8988T (cell line): ENCODE measurements at places on chromosomes 2 and 18.

GRCh38 chr2:241296767-241297166, 18.7 kb downstream of the HDLBP start:
- DNase-seq, result no peak

DNA sequence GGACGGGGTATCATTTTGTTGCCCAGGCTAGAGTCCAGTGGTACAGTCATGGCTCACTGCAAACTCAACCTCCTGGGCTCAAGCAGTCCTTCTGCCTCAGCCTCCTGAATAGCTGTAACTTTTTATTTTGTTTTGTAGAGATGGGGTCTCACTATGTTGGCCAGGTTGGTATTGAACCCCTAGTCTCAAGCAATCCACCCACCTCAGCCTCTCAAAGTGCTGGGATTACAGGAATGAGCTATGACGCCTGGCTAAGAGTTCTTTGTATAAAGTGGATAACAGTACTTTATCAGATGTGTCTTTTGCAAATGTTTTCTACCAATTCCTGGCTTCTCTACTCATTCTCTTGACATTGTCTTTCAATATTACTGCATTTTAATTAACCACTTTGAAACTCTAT, 17.1 kb upstream of the NT5DC4 start:
- no peak for DNase-seq

DNA sequence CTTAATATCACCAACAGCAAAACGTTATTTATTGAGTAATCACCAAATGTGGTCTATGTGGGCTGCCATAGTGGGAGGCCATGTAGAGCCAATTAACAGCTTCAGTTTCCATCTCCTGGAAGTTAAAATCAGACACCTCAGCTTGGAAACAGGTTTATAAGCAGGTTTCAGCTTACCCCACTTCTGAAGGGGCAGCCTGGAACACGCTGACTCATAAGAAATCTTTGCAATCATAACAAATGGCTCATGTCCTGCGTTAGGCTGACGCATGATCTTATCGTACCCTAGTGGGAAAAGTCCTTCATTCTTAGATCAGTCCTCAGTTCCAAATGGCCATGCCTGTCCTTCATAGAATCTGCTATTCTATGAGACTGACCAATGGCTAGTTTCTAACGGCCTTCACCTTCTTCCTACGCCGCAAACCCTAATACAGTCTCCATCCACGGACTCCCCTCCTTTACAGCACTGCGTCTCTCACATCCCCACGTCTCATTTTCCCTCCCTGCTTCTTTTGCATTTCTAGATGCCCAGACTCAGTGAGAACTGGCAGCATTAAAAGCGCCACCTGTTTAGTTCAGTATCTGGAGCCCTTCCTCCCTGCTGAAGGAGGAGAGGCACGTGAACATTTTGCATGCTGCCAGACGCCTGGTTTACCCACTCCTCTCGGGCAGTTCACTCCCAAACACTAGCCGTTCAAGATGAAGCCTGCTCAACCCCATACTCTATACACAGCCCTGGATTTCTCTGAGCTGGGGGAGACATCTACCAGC, 24.2 kb upstream of the BZW1 start:
- no peak for DNase-seq

GRCh38 chr2:42961385-42961811, 169.0 kb upstream of the HAAO start:
- DNase-seq, result no peak

- no peak for DNase-seq
Observed at GRCh38 chr18:67590571-67591141, 74.1 kb upstream of the DSEL start.

DNA sequence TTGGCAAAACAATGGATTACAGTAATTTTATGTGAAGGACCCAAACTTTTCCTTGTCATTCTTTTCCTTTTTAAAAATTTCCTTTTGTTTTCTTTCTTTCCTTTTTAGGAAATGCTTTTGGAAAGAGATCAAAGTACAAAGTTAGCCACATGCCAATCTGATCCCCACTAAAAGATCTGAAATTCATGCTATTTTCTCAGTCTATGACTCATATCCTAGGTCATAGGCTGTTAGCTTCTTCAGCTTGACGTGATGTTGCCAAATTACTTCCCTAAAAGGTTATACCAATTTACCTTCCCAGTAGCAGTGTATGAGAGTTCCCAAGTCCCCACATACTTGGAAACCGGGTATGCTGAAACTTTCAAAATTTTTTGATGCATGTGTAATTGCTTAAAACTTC, 355.3 kb downstream of the INSIG2 start:
- DNase-seq, result no peak

GRCh38 chr18:25983730-25984129, 106.7 kb downstream of the SS18 start:
- DNase-seq, result no peak

DNA sequence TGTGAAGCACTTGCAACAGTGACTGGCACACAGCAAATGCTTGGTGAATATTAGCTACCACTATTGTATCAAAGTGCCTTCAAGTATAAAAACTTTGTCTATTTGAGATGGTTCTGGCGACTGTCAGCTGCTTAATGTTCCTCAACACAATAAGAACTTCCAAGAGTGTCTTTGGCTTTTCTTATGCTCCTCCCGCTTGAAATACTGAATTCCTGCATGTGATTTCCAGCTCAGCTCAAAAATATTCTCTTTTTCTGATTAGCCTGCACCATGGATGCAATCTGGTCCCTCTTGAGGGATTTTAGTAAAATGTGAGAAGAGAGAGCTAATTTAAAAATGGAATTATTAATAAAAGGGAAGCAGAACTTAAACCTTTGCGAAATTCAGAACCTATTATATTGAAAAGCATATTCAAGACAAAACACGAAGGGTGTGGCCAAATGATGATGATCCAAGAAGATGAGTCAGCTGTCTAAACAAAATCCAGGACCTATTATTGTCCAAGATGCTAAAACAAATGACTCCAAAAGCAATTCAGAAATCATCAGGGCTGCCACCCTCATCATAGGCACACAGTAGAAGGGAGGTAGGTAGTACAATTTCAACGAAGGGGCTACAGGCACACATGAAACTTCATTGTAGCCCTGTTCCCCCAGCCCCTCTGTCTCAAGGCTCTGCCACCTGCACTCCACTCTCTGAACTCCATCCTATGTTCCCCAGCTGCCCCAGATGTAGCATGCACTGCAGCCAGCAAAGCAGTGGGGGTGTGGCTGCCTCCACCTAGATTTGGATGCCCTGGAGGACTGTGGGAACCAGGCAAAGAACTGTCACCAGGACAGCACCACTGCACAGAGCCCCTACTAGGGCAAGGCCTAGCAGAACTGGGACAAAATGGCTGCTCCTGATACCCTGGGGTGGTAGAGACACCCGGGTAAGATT, 190.1 kb downstream of the ZNF385B start:
- no peak for DNase-seq
